ENCODE measurements at places on chromosomes 1 and 21.

DNA sequence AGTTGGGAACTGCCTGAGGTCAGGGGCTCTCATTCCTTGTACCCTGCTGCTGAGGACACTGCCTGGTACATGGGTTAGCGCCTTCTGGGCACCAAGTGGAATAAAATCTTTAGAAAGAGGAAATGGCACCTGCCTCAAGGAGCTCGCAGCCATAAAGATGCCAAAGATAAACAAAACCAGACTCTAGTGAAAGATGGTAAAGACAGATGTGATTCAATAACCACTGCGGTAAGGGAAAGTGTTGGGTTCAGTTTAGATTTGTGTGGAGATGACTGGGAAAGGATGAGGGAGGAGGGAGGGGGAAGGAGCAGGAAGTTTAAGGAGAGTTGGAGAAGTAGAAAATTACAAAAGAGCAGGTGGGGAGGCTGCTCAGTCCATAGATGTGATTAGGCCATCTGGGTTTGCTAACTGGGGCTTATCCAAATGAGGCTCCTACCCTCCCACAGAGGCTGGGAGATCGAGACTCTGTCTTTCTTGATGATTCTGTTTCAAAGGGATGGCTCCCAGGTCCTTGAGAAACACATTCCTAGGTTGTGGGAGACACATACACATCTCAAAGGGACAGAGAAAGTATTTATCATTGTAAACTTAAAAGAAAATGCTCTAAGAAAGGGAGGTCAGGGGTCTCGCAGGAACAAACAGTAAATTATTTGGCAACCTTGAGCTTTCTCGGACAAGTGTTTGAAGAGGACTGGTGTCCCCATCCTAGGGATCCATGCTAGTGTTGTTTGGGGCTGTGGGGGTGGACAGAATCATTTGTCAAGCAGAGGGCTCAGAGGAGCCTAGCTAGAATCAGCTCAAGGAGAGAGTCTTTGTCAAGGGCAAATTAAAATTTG lies 65.7 kb upstream of the MORC3 start:
- no peak for DNase-seq

GRCh38 chr1:66633159-66633558 lies 99.2 kb downstream of the SGIP1 start:
- no peak for DNase-seq

GRCh38 chr21:42312626-42313104 lies 2.5 kb downstream of the TFF3 start:
- DNase-seq = no peak

DNA sequence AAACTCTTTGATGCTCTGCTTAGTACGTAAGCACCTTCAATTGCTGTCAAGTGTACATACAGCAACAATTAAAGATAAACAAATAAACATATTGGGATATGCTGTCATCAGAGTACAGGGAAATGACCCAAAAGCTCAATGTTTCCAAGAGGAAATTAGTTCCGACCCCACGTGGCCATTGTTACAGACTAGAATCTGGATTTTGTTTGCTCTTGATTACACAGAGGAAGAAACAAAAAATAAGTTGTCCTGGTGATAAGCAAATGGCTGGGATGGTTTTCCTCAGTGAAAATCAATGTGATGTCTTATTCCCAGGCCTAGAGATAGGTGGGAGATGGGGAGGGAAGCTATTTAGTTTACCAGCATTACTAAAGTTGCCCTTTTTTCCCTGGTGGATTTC lies 113.0 kb upstream of the UBE2U start:
- DNase-seq = no peak

Measured in CD4-positive, alpha-beta T cell treated with Interleukin-17A for 1 hour (primary cell).